ENCODE measurements at places on chromosomes 1 and 21. TPM values are rescaled to one million over a fixed set of nuclear protein-coding genes. Genes with fewer than 3 reads are reported as not detected.

The TACSTD2 gene
- under 0.01 TPM for total RNA-seq

The CORT gene
- total RNA-seq, result not detected

The TAS1R3 gene
- 0.18 TPM for total RNA-seq

The OR2T29 gene
- total RNA-seq, result not detected

The TRIM67 gene
- not detected for total RNA-seq

The DPYD gene
- total RNA-seq, result 24.8 TPM

The XKR8 gene
- total RNA-seq, result 9.2 TPM
